Activated CD8-positive, alpha-beta memory T cell treated with anti-CD3 and anti-CD28 coated beads for 4 hours (primary cell): ENCODE measurements at places on chromosomes 7 and 10.

DNA sequence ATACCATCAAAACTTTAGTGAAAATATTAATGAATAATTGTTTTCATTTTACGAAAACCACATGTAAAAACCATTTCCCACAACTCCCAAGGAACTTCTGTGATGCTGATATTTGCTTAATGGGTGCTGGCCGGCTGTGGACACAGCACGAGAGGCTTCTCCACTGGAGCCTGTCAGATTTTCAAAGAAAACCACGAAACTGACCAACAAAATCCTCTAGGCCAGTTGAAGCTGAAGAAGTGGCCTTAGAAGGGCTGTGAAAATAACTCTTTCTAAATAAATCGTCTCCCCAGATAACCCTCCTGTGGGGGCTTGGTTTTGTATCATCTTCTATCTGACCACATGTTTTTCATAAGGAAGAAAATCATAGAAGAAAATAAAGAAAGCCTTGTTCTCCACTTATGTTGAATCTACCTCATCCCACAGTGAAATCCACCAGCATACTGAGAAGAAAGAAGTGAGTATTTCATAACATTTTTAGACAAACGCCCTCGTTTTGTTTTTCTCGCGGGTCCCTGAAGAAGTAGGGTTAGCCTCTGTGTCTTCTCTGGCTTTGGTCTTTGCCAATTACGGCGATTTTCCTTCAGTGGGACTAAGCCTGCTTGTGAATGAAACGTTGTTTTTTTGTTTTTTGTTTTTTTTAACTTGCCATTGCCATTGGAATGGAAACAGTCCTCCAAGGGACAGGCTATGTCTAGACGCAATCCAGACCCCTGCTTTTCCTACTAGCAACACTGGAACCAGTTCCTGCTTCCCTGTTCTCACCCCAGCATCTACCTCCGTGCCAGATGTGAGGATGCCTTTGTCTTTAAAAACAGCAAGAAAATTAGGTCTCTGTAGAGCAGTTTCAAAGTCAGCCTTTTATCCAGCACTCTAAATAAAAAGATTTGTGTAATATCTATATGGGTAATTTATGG, 123.9 kb downstream of the ADAM12 start:
- no peak for DNase-seq

DNA sequence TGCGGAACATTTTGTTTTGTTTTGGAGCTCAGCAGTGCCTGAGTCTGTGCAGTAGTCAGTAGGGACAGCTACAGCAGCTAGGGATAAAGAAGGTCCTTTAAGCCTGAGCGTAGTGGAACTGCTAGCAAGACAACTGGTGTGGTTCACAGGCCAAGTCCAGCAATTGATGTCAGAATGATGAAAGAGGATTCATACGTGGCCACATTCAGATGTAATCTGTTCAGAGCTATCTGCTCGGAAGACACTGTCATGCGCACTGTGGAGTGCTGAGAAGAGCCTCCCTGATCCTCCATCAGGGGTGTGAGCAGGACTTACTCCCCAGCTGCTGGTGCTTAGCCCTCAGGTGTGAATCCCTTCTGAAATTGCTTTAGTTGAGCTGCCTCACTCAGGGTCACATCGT, 79.6 kb upstream of the ANKRD1 start:
- no peak for DNase-seq

GRCh38 chr10:43746906-43747305, 98.2 kb upstream of the ZNF32 start:
- no peak for DNase-seq

GRCh38 chr10:16436367-16436757, 448 bp upstream of the PTER start:
- no peak for DNase-seq

DNA sequence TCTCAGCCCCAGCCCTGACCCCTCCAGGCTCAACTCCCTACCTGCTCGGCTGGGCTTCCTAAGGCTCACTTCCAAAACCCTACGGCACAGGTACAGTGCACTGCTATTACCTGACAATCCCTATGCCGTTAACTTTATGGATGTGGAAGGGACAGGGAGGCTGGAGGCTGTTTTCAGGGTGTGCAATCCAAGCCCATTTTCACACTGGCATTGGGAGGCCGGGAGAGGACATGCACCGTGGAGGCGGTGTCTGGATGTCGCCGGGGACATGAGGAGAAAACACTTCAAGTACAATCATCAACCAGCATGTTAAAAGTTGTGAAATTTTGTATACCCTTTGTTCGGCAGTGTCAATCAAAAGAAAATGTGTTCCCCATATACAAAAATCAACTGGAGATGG, 80.1 kb downstream of the MAD1L1 start:
- no peak for DNase-seq

GRCh38 chr10:85642421-85643170, 724.0 kb downstream of the GRID1 start:
- no peak for DNase-seq

GRCh38 chr7:87332321-87332720, 13.1 kb upstream of the CROT start:
- no peak for DNase-seq

DNA sequence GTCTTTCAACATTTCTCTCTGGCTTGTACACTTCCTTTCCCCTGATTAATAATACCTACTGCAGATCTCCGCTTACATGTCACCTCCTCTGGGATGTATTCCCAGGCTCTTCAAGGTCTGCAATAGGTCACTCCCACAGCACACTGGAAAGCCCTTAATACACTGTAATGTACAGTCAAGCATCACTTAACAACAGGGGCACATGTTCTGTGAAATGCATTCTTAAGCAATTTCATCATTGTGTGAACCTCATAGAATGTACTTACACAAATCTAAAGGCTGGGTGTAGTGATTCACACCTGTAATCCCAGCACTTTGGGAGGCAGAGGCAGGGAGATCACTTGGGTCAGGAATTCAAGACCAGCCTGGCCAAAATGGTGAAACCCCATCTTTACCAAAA, 1.9 kb downstream of the COX15 start:
- DNase-seq, result no peak

DNA sequence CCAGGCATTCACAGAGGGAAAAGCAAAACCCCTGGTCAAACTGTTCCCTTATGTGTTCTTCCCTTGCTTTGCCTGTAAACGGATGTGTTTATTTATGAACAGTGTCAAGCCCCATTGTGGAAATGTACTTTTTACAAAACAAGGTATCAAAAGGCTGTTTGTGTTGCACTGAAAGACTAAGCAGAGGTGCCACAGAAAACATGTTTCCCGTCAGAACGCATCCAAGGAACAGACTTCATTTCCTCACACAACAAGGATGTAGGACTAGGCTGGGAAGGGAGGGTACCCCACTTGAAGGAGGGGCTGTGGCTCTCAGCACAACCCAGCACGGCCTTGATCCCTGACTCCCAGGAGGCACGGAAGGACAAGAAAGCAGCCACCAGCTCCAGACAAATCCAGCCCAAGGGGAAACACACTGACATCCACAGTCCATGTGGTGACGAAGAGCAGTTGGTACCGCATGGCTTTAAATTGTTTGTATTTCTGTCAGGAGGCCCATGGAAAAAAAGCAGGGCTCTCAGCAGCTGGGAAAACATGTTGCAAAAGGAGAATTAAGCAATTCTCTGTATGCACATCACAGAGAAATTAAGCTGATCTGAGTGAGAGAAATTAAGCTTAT, 85.6 kb downstream of the RNF216 start:
- no peak for DNase-seq
